ENCODE measurements at places on chromosomes 7 and 10.

- DNase-seq: no peak
Observed at GRCh38 chr7:50591480-50592438, 26.6 kb upstream of the DDC start.

DNA sequence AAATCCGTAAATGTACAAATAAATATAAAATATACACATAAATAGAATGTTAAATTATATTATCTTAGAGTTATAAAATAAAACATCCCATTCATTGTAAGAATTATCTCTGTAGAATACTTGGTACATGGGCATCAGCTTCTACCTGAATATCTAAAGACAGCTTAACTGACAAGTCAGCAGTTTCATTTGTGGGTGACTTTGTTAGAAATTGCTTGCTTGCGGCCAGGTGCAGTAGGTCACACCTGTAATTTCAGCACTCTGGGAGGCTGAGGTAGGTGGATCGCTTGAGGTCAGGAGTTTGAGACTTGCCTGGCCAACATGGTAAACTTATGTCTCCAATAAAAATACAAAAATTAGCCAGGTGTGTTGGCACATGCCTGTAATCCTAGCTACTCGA, 14.6 kb downstream of the PCGF6 start:
- no peak for DNase-seq

DNA sequence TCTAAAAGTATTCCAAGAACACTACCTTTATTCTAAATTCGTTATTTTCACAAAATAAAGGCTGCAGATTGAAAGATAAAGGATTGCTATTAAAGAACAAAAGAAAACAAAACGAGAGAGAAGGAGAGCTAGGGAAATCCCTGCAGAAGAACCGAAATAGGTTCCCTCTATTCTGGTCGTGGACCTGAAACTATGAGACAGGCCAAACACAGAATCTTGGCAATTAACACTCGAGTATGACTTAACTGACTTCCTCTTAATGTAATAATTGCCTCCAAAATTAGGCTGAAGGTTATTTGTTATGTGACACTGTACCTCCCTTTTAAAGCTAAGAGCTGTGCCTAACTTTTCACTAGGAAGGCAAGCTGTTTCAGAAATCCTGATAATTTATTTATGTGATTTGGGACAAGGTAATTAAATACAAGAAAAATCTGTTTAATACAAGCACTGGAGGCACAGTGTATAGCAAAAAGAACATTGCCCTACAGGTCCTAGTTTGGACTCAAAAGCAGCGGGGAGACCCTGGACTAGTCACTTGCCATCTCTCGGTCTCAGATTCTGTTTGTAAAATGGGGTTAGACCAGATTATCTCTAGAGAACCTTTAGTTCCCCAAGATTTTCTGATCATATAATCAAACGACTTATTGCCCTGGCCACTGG, 11.6 kb downstream of the NAMPT start:
- no peak for DNase-seq

DNA sequence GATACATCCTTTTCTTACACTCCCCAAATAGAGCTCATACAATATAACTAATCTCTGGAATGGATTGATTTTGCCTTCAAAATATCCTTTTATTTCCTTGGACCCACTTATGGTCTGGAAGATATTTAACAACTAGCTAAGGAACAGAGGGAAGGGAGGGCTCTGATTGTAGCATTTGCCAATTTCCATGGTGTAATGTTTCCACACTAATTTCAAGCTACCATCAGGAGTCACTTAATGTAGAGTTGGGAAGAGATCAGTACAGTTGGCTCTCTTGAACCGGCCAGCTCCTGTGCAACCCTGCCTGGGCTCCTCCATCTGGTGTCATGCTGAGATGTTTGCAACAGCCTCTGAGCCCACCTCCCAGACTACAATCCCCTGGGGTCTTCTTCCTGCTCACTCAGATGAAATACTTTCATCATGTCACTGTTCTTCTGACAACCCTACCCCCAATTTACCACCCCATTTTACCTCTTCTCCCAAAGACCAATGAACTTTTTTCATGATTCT, 8.0 kb upstream of the IL6 start:
- no peak for DNase-seq

GRCh38 chr7:142739923-142740492, 9.3 kb upstream of the PRSS1 start:
- DNase-seq: no peak

DNA sequence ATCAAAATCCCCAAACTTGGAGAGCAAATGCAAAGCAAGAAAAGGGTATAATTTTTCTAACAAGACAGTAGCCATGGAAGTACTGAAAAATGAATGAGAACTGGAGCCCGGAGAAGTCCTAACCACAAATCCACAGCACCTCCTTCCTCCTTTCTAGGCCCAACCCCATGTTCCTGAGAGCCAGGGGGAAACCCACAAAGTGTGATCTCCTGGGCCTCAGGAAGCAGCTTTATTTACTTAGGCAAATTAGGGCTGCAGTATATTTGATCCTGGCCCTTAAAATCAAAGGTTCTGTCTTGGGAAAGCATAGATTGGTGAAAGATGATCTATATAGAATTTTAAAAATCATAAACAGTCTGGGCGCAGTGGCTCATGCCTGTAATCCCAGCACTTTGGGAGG, 103.0 kb downstream of the DOCK4 start:
- DNase-seq: no peak

GRCh38 chr10:20552382-20552781, 344.7 kb downstream of the NEBL start:
- no peak for DNase-seq

DNA sequence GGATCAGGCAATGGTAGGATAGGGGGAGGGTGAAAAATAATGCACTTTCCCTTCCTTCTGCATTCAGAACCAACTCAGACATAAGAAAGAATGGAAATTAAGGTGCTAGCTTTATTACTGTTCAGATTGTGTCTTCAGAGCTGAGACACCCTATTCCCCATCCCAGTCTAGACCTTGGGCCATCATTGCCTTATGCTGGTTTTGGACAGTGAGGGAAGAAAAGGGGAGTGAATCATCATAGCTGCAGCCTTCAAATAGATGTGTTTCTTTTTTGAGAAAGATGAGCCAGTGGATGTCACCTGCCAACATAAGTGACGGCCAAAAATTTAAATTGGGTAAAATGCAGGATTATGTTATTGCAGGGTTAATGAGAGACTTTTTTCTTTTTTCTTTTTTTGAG, 27.0 kb upstream of the TOMM7 start:
- no peak for DNase-seq

GRCh38 chr10:14653271-14654161, 121.2 kb downstream of the FAM107B start:
- DNase-seq: no peak

- no peak for DNase-seq
Observed at GRCh38 chr7:44216019-44216418, 15.2 kb downstream of the YKT6 start.

DNA sequence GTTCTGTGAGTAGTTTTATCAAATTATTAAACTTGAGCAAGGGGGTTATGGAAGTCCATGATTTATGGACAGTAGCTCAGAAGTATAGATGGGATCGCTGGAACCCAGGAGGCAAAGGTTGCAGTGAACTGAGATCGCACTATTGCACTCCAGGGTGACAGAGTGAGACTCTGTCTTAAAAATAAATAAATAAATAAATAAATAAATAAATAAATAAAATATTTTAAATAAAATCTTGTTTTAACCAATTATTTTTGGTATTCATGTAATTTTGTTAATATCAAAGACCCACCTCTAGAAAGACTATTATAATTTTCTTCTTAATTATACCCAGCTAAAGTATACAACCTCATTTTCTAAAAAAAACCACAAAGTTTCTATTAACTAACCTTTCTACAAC, 134.3 kb downstream of the ZNF37A start:
- DNase-seq: no peak

DNA sequence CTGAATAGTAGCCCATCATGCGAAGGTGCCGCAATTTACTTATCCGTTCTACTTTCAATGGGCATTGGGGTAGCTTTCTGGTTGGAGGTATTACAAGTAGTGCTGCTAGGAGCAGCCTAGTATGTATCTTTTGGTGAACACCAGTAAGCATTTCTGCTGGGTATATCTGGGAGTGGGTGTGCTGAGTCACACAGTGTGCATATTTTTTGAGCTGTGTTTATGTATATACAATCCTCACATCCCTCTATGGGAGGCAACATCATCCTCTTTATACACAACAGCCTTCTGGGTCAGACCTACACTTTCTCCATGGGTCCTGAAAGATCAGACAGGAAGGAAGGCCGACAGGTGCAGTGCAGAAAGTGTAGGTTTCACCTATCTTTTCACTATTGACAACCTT, 36.3 kb downstream of the PYROXD2 start:
- no peak for DNase-seq

- DNase-seq: peak; percentile 58
Observed at GRCh38 chr10:71790749-71791440, 17.6 kb upstream of the VSIR start.

DNA sequence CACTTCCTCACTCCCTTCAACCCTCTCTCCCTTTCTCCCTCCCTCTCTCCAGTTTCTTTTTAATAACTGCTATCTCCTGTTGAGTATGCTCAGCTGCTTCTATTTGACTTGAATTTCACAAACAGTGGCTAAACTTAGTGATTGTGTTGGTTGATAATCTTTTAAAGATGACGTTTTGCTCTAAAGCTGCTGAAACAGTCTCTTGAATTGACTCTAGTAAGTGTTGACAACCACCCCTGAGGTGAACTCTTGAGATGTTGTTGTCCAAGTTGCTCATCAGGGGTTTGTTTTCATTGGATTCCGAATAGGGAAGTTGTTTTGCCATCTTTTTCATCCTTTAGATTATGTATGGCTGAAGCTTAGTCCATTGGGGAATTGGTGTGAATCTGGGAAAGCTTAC, 176.2 kb downstream of the TWIST1 start:
- DNase-seq: no peak

DNA sequence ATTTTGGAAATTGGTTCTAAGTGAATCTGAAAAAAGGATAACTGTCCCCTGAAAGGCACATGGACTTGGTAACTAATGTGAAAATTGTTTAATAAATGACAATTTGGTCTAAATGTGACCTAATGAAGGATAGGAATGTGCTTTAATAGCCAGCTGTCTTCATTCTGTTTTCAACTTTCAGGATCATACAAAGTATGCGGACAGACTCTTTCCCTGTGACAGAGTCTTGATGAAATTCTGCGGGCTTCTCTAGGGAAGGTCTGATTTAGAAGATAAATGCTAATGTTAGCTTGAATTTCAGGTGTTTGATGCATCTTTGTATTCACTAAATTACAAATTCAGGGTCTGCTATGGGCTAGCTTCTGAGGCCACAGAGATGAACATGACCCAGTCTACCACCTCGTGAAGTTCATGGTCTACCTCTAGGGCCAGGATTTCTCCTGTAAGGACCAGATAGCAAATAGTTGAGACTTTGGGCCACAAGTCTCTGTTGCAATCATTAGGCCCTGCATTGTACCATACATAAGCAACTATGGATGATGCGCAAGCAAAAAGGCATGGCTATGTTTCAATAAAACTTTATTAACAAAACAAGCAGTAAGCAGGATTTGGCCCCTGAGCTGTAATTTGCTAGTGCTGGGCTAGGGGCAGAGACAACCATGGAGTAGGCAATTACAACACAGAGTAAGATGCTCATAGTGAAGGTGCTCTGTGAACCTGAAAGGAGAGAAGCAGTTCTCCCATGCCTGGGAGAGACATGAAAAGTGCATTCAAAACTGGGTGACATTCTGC, 368.6 kb downstream of the INHBA start:
- no peak for DNase-seq

DNA sequence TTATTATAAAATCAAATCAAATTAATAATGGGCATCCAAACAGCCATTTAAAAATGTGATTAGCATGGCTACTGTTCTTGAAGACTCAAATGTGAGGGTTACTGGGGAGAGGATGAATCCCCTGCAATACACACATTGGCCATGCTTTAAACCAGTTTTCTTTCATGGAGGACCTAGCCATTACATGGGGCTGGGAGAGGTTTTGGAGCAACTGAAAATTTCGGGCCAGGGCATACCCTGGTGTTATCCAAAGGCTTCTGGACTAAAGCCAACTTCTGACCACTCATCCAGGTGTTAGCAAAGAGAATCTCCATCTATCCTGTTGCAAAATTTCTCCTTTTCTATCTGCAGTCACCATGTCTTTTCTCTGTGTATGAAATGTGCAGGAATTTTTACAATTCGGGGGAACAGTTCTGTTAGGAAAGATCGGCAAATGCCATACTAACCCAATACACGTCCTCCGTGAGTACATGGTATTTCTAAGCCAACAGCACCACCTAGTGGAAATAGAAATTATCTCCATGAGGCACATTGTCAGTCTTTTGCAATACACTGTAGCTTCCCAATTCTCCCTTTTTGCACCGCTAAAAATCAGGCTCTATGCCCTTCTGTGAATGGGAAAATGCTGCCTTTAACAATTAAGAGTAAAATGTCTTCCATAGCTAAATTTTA, 47.0 kb upstream of the ZNF107 start:
- DNase-seq: no peak

- DNase-seq: no peak
Observed at GRCh38 chr7:157550300-157551275, 213.8 kb downstream of the DNAJB6 start.

DNA sequence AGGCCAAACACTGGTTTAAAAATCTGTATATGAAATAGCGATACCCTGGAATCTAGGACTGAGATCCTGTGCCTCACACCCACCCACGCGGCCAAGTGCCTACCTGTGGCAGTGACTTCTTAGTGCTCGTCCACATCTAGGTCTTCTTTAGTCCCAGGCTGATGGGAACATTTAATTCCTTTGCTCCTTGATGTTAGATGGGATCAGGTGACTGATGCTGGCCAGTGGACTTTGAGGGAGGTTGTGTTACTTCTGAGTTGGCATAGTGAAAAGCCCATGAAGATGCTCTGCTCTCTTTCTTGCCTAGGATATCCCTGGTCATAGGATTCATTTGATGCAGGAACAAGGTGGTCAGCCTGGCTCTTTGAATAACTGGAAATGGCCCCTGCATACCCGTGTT, 59.2 kb downstream of the BMPR1A start:
- no peak for DNase-seq

- no peak for DNase-seq
Observed at GRCh38 chr10:112507046-112507445, 60.0 kb downstream of the VTI1A start.

DNA sequence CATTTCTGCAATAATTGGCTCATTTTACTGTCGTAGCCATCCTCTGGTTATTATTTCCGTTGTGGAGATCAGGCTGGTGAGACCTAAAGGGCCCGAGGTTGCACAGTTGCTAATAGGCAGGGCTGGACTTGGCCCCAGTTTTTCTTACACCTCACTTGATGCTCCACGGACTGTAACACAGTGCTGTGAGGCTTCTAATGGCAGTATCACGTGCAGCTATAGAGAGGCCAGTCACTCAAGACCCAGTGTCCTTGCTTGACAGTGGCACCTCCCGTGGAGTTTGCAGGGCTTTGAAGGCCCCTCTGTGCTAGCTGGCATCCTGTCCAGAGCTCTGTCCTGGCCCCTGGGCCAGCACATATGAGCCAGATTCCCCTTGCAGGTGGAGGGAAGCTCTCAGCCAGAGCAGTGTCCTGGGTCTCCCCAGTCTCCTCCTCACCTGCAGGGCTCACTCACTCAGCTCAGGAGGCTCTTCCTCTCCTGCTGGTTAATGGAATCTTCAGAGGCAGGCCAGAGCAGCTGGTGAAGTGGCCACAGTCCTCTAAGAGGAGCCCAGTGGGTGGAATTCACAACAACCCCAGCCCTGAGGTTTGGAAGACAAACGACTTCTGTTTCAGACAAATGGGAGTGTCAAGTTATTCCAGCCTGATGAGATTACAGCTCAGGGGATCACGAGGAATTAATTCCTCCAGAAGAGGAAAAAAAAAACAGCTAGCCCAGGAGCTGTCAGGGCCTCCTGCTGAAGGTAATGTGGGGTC, 114.2 kb upstream of the FAM180A start:
- no peak for DNase-seq
